ENCODE measurements at places on chromosomes 3 and 15.

- no peak for DNase-seq
Observed at GRCh38 chr15:76996526-76997401, 1.8 kb downstream of the PSTPIP1 start.

DNA sequence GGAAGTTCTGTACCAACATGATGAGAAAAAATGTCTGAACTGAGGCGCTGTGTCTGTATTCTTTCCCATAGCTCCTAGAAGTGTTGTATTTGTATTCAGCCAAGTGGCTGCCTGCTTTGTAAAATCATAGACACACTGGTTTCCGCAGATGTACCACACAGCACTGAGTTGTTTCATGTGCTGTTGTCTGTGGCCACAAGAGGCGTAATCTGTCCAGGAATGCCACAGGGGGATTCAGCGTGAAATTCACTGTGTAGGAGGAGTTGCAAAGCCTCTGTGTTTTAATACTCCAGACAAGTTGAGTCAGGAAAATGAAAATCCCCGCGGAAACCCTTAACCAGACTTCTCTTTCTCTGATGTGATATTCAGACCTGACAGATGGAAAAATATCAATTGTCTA, 462.2 kb downstream of the NSUN3 start:
- no peak for DNase-seq

DNA sequence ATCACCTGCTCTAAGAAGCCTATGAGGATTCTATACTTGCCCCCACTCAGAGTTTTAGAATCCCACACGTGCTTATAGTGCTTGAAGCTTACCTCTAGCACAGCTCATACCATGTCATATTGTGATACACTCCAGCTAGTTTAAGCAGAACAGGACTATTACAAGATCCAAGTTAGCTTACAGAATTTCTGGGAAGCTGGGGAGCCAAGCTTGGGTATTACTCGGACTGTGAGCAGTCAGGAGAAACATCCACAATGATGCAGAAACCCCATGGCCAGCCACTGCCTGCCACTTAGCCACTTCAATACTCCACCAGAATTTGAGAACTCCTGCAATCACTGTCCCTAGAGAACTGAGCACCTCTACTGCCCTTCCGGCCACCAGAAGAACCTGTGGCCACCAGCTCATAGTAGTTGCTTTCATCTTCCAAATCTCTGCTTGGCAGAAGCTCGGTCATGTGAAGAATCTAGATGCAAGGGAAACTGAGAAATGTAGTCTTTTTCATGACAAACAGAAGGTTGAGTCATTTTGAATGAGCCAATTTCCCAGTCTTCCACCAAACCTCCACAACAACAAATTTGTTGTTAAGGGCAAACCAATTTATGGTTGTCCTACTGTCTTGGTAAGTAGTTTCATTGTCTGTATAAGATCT, 27.7 kb upstream of the SSR3 start:
- DNase-seq: no peak

DNA sequence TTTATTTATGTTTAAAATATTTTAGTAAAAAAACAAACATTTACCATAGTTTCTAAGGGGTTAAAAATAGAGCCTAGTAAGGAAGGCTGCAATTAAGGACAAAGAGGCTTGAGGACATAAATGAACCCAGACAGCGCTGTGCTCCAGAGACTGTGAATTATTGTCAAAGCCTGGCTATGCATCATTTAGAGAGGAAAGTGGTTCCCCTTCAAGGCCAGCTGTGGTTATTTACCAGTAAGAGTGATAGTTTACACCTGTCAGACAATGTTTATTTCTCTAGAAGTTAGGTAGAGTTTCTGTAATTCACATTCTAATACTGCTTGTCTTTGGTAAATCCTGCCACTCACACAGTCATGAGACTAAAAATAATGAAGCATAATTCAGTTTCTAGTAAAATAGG, 32.4 kb upstream of the PIK3R4 start:
- peak; percentile 56 for DNase-seq

GRCh38 chr3:191388823-191389222, 58.5 kb upstream of the UTS2B start:
- DNase-seq: no peak

DNA sequence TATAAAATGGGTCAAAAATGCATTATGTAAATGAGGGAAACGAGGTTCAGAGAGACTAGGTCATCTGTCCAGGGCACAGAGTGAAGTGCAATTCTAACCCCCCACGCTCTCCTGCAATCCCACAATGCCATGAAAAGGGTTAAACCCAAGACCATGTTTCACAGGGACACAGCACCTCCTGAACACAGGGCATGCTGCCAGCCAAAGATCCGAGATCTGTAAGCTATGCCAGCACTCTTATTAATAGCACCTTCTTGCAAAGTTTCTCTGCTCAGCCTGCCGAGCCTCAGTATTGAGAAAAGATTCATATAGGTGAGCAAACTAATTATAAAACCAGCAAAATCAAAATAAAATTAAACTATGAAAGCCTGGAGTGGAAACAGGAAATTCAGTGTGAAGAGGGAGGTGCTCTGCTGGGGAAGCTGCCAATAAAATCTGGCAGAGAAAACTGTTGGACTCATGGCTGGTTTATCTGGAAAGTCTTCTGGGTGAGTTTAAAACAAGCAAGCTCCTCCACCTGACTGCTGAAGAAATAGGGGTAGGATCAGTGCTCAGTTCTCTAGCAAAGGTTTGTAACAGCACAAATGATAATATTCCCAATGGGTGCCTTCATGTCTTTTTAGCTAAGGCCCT, 50.3 kb downstream of the LRIG1 start:
- DNase-seq: no peak

DNA sequence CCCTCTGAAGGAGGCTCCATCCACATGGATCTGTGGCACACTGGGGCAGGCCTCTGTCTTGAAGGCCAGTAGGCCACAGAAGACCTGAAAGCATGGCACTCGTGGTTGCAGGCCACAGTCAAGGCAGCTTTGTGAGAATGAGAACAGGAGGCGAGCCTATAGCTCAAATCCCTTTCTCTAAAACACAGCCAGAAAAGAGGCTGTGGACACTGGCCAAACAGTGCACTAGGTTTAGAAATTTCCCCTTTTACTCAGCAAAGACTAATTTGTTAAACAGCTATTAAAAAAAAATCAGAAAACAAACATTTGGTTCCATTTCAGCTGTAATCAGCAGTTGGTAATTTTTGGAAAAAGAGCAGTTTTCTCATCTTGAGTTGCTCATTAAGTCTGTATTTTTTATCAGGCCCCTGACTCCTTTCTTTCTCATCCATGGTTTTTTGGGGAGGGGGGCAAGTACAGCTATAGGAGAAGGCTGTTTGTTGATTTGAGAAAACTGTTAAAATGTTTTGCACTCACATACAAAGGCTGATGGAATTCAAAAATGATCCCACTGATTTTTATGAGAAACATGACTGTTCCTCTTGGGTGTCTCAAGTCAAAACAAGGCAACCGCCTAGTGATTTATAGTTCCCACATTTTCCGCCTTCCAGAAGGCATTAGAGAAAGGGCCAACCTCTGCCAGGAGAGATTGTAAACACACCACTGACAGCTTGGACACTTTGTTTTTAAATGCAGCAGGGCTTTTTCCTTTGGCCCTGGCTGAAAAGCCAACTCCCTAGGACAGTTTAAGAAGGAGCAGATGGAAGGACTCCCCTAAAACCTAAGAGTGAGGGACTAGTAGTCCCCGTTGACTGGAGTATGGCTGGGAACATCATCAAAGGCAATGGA, 28.1 kb downstream of the PARP16 start:
- no peak for DNase-seq

- no peak for DNase-seq
Observed at GRCh38 chr15:53665930-53666329, 93.5 kb downstream of the WDR72 start.

DNA sequence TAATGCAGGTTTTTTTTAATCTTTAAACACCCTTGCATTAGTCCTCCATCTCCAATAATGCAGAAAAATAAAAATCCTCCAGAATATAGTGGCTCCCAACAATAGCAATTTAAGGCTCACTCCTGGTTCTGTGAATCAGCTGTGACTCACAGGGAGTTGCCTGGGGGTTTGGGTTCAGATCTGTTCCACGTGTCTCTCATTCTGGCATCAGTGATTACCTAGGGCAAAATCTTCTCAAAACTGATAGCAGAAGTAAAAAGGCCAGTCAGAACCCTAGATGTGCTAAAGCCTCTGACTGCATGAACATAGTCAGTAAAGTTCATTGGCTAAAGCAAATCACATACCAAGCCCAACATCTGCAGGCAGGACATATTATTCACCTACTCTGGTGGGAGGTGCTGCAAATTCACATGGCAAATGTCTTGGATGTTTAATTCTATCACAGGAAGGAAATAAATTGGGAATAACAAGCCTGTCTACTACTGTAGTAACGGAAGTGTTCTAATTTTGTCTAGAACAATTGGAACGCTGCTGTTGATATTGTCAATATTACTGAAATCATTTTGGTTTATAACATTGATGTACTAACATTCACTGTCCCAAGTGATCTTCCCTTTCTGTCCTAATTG, 364.1 kb upstream of the CNTN4 start:
- no peak for DNase-seq

- DNase-seq: no peak
Observed at GRCh38 chr15:62771234-62771633, 271.3 kb upstream of the TPM1 start.

- DNase-seq: no peak
Observed at GRCh38 chr3:168288511-168289401, 193.0 kb upstream of the GOLIM4 start.

DNA sequence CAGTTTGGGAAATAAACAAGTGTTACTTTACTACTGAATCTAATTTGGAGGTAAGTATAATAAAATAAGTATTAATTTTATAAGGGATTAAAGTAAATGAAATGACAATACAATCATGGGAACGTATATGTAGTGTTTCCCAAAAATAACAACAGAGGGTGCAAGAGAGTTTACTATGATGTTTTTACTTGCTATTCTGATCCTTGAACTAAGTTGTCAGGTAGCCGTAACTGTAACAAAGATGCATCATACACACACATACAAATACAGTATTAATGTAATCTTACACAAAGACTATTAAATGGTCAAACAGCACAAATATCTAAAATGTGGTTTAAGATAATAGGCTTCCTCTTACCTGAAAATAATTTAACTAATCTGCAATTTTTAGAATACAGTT, 311.4 kb downstream of the TBC1D5 start:
- peak; percentile 17 for DNase-seq

DNA sequence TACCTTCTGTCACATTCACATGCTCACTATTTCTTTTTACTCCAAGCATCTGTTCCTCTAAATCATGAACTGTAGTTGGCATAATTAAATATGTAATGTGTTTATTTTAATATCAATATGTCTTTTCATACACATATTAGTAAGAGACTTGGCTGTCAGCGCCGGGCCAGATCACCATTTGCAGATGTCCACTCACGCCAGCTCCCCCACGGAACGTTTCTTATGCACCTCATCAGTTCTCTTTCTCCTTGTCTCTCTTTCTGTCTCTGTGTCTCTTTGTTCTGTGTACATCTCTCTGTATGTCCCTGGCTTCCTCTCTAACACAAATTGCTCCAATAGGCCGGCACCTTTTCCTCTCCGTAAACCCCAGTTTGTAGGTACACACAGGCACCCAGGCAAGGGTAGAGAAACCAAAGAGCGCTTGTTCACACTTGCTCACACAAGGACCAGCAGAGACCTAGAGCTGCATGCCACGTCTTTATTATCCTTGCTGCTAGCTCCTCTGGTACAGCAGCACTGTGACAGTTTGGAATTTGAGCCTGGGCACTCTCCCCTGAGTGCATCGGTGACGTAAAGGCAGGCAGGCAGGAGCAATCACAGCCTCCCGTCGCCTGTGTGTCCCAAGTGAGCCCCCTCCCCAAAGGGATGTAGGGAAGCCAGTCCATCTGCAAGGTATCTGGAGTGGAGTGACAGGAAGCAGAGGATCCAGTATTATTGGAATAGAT, 40.4 kb downstream of the CACNA1D start:
- DNase-seq: no peak

DNA sequence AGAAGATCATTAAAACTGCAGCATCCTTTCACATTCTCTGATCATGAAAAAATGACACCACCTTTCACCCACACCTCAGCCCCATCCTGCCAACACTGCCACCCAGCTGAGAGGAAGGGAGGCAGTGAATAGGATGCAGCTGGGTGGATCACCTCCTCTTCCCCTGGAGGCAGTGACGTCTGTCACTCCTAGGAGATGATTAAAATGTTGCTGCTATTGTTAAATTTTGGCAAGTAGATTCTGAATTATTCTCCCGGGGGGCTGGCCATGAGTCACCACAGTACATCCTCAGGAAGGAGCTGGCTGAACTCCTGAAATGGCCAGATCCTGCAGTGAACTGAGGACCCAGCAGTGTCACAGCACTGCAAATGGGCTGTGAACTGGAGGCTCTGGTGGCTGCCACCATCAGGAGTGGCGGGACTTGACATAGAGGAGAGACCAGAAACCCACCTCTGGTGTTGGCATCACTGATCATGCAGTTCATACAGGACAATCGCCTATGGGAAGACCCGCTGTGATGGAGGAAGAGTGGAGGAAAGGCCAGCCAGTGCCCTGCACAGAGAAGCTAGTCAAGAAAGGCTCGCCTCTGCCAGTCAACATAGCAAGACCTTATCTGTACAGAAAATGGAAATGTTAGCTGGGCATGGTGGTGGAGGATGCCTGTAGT, 199.1 kb downstream of the FAM43A start:
- DNase-seq: no peak

GRCh38 chr3:57160765-57161538, 4.2 kb downstream of the IL17RD start:
- no peak for DNase-seq

DNA sequence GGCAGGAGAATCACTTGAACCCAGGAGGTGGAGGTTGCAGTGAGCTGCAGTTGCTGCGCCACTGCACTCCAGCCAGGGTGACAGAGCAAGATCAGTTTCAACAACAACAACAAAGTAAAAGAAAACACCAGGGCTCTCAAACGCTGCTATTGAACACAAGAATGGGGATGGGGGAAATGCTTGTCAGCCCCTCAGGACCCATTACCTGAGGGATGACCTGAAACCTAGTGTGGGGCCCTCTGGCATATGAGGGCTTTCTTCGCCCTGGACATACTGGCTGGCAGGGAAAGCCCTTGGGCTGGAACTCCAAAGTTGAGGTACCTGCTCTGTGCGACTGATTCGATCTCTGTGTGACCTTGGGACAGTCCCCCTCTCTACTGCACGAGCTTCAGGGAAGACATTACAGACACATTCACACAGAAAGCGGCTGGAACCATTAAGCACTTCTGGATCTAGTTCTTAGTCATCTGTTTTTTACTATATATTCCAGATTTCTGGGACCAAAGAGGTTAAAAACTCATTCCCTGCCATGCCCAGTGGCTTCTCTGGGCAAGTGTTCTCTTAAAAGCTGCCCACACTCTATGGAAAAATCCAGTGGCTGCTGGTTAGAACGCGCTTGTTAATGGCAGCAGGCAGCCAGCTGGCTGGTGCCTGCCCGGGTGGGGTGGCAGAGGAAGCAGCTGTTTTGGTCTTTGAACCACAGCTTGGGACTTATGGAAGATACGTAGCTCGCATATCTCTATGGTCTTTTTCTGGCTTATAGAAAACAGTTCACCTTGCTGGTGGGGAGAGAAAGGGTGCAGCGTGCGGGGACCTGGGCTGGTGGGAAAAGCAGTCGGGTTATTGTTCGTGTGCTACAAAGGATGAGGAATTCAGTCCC, 57.2 kb downstream of the ATP1B3 start:
- DNase-seq: no peak

GRCh38 chr15:40543631-40544294, 21.1 kb downstream of the CCDC32 start:
- peak; percentile 51 for DNase-seq

- DNase-seq: peak; percentile 85
Observed at GRCh38 chr3:33113772-33114621, at the start of gene CRTAP. CRTAP (plus strand) TSS chr3:33114014; CDS start chr3:33114078, 64 bp downstream.

Data from GM20000 (cell line).